ENCODE measurements at places on chromosomes 13 and 19.

DNA sequence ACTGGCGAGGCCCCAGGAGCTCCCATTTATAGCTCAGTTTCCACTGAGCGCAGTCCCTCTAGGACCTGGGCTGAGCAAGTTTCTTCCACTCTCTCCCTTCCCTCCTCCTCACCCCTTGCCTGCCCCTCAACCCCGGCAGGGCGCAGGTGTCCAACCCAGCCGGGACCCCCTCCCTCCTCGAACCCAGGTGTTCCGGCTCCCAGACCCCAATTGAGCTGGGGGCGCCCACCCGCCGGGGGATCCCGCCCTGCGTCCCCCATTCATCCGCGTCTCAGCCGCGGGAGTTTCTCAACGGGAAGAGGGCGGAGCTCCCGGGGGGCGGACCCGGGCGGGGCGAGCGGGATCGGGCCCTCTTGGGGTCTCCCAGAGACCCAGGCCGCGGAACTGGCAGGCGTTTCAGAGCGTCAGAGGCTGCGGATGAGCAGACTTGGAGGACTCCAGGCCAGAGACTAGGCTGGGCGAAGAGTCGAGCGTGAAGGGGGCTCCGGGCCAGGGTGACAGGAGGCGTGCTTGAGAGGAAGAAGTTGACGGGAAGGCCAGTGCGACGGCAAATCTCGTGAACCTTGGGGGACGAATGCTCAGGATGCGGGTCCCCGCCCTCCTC lies at the start of gene KIRREL2:
KIRREL2 (plus strand) TSS at position 366 of the 604 bp plus-strand sequence; CDS start at position 575, 209 bp downstream.
- DNase-seq = no peak

GRCh38 chr19:36139473-36140303 lies at the start of gene CAPNS1:
Gene CAPNS1 (plus strand): TSS chr19:36140066. CDS start chr19:36141012, 946 bp downstream.
- peak; percentile 86 for DNase-seq

DNA sequence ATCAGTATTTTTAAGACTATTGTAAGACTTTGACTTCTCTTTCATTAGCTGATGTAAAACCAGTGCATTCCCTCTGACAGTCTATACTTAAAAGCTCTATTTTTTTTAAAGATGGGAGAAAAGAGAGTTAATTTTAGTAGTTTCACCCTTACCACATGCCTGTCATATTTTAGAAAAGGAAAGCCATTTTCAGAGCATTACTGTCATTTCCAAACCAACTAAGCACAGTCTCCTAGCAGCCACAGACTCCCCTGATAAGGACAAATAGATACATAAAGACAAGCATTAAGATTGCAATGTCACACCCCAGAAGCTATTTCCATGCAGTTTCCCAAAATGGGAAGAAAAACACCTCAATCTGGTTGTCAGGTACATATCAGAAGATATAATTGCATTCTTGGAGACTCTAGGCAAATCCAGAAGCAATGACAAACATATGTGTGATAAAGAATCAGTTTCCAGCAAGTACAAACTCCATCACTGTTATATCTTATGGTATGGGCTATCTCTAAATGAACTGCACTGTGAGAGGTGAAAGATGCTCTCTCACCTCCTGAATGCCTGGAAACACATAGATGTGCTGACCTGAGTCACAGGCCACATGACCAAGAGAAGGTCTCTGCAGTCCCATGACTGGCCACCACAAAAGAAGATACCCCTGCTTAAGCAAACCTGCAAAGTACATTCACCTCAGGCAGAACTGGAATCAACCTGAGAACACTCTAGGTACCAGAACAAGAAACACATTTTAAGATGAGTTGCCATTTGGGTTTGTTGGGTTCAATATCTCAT lies 303.3 kb downstream of the POU4F1 start:
- no peak for DNase-seq

- no peak for DNase-seq
Observed at GRCh38 chr19:56840451-56841192, at the start of the genes PEG3 and ZIM2. Gene PEG3 (minus strand): TSS chr19:56840726. CDS start chr19:56824655, 16,071 bp downstream. Gene ZIM2 (minus strand): TSS chr19:56840726. CDS start chr19:56824277, 16,449 bp downstream.

GRCh38 chr19:5210556-5210955 lies 130.1 kb downstream of the PTPRS start:
- no peak for DNase-seq

GRCh38 chr19:50344661-50345318 lies 15.6 kb upstream of the KCNC3 start:
- no peak for DNase-seq

- DNase-seq = no peak
Observed at GRCh38 chr13:112575675-112576074, 12.3 kb downstream of the TUBGCP3 start.

GRCh38 chr19:47895165-47895782 lies 9.2 kb upstream of the SULT2A1 start:
- no peak for DNase-seq

- peak; percentile 93 for DNase-seq
Observed at GRCh38 chr19:18919086-18919899, at the start of the genes COPE and DDX49. Gene COPE (minus strand): TSS chr19:18919387. CDS start chr19:18919348, 39 bp downstream. Gene DDX49 (plus strand): TSS chr19:18919715. CDS start chr19:18919742, 27 bp downstream.

DNA sequence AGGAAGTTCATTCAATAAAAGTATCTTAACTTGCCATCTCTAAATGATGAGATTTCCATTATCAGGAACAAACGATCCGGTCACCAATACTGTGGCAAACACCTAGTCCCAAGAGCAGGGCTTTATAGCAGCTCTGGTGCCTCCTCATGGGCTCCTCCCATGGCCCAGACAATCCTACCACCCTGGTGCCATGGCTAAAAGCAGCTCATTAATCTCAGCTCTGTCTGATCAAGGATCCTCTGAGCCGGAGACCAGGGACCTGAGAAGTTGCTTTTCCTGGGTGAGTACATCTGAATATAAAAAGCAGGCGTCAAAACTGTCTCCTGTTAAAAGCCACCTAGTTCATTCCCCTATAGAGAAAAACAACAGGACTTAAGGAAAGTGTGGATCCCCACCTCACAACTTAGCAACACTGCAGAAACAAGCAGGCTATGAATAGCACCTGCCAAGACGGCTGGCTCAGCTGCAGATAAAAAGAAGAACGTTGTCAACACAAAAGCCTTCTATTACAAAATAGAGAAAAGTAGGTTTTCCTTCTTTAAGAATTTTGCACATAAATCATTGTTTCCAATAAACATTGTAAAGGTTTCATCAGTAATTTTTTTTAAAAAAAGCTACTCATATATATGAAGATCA lies 30.3 kb downstream of the TSHZ3 start:
- no peak for DNase-seq

GRCh38 chr13:66534561-66534960 lies 695.6 kb downstream of the PCDH9 start:
- no peak for DNase-seq

DNA sequence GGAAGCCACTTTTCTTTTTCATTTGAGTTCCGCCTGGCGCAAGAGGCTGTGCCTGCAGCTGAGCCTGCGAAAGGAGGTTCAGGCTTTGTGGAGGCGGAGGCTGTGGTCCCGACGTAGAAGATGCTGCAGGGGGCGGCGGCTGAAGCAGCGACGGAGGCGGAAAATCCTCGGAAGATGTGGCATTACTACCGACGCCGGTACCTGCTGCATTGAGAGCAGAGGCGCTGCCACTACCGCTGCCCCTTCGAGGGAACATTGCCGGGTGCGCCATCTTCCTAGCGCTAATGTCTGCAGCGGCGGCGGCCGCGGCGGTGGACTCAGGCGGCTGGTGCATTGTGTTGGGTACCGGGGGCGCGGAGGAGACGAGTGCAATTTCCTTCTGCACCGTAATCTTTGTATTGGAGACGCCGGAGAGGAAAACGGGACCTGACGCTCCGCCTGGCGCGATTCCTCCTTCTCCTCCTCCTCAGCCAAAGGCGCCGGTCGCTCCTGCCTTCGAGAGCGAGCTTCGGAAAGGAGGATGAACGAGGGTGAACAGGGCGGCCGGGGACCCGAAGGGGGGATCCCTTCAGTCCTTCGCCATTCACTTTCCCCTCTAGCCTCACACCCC lies at the start of gene TSC22D1:
TSC22D1 (minus strand) TSS at position 590 of the 610 bp plus-strand sequence; CDS start at position 334, 256 bp downstream.
- DNase-seq = peak; percentile 54

GRCh38 chr13:64529874-64530485 lies 2700.2 kb downstream of the PCDH9 start:
- no peak for DNase-seq

DNA sequence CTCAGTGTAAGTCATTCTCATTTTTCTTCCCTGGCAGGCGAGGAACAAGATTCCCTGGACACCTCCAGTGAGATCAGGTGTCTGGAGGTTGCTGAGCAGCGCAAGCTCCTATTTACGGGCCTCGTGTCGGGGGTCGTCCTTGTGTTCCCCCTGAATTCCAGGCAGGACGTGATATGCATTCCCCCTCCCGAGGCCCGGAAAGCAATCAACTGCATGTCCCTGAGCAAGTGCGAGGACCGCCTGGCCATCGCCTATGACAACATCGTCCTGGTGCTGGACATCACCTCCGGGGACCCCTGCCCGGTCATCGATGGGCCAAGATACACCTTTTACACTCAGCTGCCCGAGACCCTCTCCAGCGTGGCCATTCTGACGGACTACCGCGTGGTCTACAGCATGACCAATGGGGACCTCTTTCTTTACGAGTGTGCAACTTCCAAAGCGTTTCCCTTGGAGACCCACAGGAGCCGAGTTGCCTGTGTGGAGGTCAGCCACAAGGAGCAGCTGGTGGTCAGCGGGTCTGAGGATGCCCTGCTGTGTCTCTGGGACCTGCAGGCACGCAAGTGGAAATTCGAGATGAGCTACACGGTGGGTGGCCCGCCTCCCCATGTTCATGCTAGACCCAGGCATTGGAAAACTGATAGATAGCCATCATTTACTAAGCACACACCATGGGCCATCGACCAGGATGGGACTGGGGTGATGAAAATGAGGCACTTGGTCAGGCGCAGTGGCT lies 21.5 kb upstream of the SIN3B start:
- no peak for DNase-seq

DNA sequence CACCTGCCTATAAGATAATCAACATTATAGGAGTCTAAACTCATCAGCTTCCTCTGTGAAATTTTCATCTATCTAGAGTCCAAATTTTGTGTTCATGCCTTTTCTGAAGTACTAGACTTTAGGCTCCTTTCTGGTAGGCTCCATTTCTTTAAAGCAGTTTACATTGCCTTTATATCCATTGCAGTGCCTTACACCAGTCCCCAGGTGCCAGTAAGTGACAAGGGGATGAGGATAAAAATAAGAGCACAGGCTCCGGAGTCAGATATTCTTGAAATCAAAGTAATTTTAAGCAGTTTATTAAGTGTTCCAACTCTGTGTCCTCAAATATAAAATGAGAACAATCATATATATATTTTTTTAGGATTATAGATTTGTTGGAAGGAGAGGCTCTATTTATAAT lies 10.6 kb upstream of the CYSLTR2 start:
- DNase-seq = no peak

- no peak for DNase-seq
Observed at GRCh38 chr13:114149774-114150740, 17.6 kb upstream of the RASA3 start.

- DNase-seq = no peak
Observed at GRCh38 chr13:23705583-23705982, 135.4 kb downstream of the TNFRSF19 start.

DNA sequence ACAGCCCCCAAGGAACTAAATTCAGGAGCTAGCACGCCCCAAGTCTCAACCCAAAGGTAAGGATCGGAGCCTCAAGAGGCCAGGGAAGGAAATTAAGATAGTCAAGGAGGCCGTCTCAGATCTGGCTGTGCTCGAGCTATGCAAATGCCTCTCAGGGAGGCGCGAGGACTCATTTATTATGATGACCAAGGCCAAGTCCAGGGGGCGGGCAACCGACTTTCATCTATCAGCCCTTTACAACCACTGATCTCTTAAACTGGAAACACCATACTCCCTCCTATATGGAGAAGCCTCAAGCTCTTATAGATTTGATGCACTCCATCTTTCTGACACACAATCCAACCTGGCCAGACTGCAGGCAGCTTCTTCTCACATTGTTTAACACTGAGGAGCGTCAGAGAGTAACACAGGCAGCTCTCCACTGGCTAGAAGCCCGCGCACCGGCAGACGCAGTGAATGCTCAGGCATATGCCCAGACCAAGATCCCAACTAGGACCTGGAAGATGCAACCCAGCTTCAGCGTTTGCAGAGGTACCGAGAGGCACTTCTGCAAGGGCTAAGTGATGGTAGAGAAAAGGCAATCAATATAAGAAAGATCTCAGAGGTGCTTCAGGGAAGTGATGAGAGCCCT lies 9.6 kb upstream of the SLC15A1 start:
- no peak for DNase-seq

DNA sequence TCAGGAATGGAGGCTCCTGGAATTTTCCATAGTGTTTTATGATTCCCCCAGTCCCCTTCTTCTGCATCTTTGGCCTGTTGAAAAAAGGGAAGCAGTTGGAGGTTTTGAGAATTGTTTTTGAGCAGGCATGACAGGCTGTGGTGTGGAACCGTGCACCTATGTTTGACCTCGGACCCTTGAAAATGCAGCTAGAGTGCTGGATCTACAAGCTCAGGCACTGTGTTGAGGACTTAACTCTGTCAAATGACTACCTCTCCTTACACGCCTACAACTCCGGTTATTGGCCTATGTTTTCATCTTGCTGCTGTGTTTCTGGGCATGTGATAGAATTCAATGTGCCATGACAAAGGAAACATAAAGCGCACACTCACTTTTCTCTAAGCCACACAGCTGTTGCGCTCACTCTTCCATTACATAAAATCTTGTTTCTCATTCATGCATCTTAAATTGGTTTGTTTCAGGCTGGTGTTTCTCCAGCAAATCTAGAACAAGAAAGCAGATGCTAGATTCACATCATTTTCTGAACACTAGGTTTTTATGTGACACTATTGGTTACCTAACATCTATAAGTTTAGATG lies 616.6 kb downstream of the FGF9 start:
- DNase-seq = no peak

GRCh38 chr13:26221399-26221720 lies 754 bp downstream of the RNF6 start:
- no peak for DNase-seq

GRCh38 chr19:47107953-47108746 lies 5.4 kb downstream of the ZC3H4 start:
- DNase-seq = no peak

DNA sequence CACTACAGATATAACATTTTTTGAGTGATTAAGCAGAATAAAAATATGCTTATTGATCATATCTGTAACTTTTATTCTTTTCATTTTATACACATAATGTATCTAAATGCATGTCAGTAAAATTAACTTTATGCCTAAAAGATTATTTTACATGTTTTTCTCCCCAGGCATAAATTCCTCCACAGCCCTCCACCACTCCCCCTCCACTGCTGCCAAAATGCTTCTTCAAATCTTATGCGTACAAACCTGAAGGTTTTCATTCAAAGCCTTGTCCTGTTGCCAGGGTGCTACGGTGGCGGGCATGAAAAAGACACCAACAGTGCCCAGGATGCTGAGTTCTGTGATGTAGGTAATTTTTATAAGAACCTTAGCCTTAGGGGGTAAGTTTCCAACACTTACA lies 52.9 kb downstream of the PARP4 start:
- no peak for DNase-seq

DNA sequence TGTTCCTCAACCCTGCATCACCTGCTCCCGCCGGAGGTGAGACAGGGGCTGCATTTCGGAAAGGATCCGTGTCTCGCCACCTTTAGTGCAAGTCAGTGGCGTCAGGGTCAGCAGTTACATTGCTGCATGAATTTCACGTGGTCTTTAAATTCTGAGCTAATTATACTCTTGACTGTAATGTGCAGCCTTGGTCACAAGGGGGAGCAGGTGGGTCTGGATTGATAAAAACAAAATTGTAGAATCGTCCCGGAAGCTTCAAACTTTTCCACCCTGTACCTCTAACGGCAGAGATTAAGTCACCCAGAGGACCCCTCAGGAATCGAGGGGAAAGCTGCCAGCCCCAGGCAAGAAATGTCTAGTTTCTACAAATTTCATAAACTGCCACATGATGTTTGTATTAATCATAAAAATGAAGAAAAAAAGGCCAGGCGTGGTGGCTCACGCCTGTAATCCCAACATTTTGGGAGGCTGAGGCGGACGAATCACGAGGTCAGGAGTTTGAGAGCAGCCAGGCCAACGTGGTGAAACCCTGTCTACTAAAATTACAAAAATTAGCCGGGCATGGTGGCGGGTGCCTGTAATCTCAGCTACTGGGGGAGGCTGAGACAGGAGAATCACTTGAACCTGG lies 20.2 kb downstream of the BBC3 start:
- DNase-seq = peak; percentile 81
